Motor neuron (in vitro differentiated cells): ENCODE measurements at places on chromosomes 11 and 22. TPM values are rescaled to one million over a fixed set of nuclear protein-coding genes. Genes with fewer than 3 reads are reported as not detected.

GRCh38 chr11:63713766-63714165 lies 32.5 kb downstream of the RTN3 start:
- ATAC-seq: no peak

- ATAC-seq: peak; percentile 85
Observed at GRCh38 chr11:118099838-118100556, 13.2 kb upstream of the SMIM35 start.

DNA sequence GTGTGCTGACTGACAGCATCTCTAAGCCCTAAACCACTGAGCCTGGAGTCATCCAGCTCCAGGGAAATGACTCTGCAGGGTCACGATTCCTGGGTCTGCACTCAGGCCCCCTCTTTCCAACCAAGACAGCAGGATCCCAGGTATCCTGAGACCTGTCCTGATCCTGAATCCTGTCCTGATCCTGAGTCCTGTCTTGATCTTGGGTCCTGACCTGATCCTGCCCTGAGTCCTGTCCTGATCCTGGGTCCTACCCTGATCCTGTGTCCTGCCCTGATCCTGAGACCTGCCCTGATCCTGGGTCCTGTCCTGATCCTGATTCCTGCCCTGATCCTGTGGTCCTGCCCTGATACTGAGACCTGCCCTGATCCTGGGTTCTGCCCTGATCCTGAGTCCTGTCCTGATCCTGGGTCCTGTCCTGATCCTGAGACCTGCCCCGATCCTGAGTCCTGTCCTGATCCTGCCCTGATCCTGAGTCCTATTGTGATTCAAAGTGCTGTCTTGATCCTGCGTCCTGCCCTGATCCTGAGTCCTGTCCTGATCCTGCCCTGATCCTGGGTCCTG lies 1.4 kb upstream of the KRTAP5-6 start:
- no peak for ATAC-seq

- ATAC-seq: no peak
Observed at GRCh38 chr11:79259800-79260199, 181.0 kb downstream of the TENM4 start.

- ATAC-seq: peak; percentile 39
Observed at GRCh38 chr22:25048659-25049647, 96.4 kb downstream of the KIAA1671 start.

DNA sequence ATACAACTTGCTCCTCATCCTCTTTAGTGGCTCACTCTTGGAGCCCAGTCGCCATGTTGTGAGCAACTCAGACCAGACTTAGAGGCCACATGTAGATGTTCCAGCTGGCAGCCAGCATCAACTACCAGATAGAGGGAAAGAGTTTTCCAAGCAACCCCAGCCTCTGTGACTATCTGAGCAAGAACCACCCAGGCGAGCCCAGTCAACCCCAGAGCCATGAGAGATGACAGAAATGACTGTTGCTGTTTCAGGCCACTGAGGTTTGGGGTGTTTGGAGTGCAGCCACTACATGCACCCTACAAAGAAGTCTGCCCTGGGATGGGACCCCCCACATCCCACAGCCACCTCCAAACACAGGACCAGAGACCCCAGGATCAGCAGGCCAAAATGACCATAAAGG lies 24.8 kb upstream of the CLDN5 start:
- no peak for ATAC-seq

- ATAC-seq: no peak
Observed at GRCh38 chr22:24380220-24380904, 47.0 kb upstream of the ADORA2A start.

DNA sequence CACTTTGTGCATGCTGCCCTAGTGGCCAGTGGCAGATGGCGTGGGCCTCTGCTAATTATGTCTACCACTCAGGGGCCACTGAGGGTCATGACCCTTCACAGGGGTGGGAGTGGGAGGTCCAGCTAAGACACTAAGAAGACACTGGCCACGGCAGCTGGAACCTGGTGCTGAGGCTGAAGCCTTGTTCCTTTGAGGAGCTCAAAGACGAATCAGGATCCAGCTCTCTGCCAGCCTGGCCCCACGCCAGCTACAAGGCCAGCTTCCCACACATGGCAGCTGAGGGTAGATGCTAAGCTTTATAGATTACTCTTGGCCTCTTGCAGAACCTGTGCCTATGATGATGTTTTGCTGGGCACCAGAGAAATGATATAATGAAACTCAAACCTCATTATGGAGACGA lies 226.3 kb downstream of the DSCAML1 start:
- no peak for ATAC-seq

- ATAC-seq: no peak
Observed at GRCh38 chr22:35726398-35726797, 8.7 kb downstream of the APOL5 start.

DNA sequence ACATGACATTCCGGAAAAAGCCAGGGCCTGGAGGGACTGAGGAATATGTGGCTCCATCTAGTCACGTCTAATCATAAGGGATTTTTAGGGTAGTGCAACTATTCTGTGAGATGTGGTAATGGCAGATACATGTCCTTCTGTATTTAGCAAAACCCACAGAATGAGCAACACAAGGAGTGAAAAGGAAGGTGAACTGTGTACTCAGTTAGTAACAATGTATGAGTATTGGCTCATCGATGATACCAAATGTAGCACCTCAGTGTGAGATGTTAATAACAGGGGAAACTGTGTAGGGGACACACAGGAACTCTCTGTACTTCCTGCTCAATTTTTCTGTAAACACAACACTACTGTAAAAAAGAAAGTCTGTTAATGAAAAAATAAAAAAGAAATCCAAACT lies 42.0 kb upstream of the CARS1 start:
- no peak for ATAC-seq

- no peak for ATAC-seq
Observed at GRCh38 chr22:31646186-31647019, 15.6 kb downstream of the PISD start.

DNA sequence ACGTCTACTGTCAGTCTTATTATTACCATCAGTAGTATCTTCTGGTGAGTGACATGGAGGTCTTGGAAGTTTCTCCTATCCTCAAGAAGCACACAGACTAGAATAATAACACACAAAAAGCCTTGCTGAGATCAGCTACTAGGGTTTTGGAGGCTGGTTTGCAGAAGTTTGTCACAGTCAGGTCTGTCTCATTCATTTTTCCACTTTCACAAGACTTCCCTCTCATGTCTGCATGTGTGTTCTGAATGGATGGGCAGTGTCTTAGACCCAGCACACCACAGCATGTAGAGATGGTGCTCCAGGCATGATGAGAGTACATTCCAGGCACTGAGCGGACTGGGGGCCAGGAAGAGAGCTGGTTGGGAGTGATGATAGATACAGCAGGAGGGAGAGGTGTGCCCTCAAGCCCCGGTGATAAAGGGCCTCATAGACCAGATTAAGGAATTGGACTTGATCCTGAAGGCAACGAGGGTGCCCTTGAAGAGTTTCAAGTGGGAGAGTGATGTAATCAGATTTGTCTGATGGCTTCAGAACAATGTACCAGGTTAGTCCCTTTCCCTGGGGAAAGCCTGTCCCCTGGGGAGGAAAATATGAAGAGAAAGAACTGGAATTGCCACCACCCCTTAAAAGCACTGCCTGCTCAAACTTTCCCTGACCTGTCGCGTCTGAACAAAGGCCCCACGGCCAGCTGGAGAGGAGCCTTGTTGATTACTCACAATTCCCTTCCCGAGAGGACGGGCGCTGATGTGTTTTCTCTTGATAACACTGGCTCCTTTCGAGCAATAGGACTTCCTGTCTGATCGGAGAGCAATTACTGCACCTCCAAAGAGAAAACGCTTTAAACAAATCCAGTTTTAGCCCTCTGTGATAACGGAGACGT lies 45.1 kb upstream of the LMO2 start:
- ATAC-seq: peak; percentile 62

GRCh38 chr11:123139206-123139605 lies 55.8 kb downstream of the CLMP start:
- no peak for ATAC-seq

GRCh38 chr22:24841261-24841660 lies 35.2 kb downstream of the SGSM1 start:
- no peak for ATAC-seq

The NCF4 gene
- 0.05 TPM in 1 of 2 replicates, not detected in the other for total RNA-seq

The PNPLA5 gene
- 0.22 and 0.31 TPM in 2 replicates for total RNA-seq

The LRRC74B gene
- total RNA-seq: 0.38 and 1.2 TPM in 2 replicates

The ST13 gene
- total RNA-seq: 196 and 206 TPM in 2 replicates

The RGL4 gene
- total RNA-seq: 2.1 and 2.4 TPM in 2 replicates

The TRPM5 gene
- 0.19 and 0.34 TPM in 2 replicates for total RNA-seq

The KRTAP5-11 gene
- total RNA-seq: not detected in 2 replicates

The SEPTIN3 gene
- total RNA-seq: 1.8 and 2.1 TPM in 2 replicates

The VWCE gene
- total RNA-seq: 2.6 and 4.7 TPM in 2 replicates

The THY1 gene
- 31.4 and 35.7 TPM in 2 replicates for total RNA-seq

The ASRGL1 gene
- total RNA-seq: 28.2 and 28.5 TPM in 2 replicates
